ENCODE measurements at places on chromosomes 3 and 15. TPM values are rescaled to one million over a fixed set of nuclear protein-coding genes. Genes with fewer than 3 reads are reported as not detected.

The TGM5 gene
- not detected for total RNA-seq

GRCh38 chr15:90711842-90712241, 5.3 kb upstream of the BLM start:
- DNase-seq, result no peak

DNA sequence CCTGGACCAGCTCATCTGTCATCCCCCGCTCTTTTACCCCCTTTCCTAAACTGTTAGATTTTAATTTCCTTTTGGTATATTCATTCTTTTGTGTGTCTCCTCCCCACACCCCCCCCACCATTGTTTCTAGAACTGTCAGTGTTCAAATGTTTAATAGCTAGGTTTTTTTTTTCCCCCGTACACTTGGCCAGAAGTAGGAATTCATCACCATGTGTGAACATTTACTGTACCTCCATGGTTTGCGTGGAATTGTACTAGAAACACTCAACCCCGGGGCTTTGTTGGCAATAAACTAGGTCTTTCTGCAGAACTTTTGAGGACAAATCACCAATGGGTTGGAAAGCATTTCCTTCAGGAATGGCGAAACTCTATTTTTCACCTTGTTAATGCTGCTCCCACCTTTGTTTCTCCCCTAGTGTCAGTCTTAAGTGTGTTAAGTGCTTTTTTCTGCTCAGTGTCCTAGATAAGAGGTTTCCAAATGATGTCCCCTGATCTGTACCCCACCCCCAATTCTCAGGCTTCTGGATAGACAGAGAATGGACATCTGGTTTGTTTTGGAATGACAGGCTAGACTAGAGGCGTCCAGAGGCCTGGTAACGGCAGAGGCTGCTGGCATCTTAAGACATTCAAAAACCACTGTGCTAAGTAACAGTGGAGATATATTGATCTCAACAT, 76.8 kb downstream of the SMAD3 start:
- DNase-seq, result no peak

The SYNPR gene
- 3.7 TPM for total RNA-seq

- no peak for DNase-seq
These were observed 894.0 kb downstream of the NTRK3 start for GRCh38 chr15:87362531-87362930.

The C3orf62 gene
- total RNA-seq, result 13.2 TPM

The SKOR1 gene
- total RNA-seq, result 1.1 TPM

- no peak for DNase-seq
These were observed 148.0 kb upstream of the TBL1XR1 start for GRCh38 chr3:177345049-177345972.

DNA sequence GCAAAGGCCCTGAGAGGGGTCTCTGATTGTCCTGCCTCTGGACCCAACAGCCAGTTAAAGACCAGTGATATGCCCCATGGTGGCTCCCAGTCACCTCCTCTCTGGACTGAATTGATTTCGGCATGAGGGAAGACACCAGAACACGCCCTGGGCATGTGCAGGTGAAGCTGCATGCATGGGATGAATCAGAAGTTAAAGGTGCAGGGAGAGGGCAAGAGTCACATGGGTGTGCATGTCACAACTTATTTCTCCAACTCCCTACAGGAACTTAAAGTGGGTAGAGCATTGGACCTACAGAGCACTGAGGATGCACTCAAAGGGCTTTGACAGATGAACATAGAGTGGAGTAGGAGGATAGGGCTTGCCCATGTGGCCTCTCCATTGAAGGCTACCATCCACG, 16.9 kb upstream of the RHCG start:
- no peak for DNase-seq

GRCh38 chr3:11776346-11776745, 70.3 kb downstream of the TAMM41 start:
- DNase-seq, result no peak

DNA sequence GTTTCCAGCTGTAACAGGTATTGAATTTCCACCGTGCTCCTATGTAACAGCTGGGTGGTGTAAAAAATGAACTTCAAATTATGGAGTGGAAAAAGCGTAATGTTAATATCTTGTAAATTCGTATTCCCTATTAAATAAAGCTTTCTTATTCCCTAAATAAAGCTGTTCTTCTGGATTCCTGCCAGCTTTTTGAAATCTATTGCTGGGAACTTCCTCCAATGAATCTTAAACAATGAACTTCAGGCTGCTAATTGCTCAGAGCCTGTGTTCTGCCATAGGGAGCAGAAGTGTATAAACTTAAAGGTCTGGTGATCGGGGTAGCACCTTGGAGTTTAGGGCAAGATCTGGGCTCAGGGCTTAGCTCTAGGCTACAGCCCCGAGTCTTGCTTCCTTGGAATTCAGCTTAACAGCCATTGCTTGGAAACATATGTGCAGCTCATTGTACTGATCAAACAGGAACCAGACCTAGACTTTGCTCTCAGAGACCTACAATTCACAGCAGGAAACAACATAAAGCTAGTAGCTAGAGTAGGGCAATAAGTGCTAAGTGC, 1.4 kb downstream of the ARL14 start:
- no peak for DNase-seq

The EPHB3 gene
- total RNA-seq, result 115 TPM

DNA sequence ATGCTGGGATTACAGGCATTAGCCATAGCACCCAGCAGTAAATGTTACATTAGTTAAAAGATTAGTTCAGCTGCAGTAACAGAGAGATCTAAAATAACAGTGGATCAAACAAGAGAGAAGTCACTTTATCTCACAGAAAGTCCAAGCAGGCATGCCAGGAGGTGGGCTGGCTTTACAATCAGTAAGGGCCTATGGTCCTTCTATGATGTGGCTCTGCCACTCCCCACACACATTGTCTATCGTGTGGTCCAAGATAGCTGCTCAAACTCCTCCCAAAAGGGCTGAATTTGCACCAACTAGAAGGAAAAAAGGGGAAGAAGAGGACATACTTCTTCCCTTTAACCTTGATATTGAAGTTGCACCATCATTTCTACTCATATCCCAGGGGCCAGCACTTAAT, 4.6 kb upstream of the RUVBL1 start:
- no peak for DNase-seq

GRCh38 chr3:141201122-141201521, 30.5 kb upstream of the PXYLP1 start:
- DNase-seq, result no peak
